ENCODE measurements at places on chromosomes 4 and X. TPM values are rescaled to one million over a fixed set of nuclear protein-coding genes. Genes with fewer than 3 reads are reported as not detected.

GRCh38 chr4:172042714-172043114 lies 229.5 kb downstream of the GALNTL6 start:
- no peak for DNase-seq

The GAGE12H gene
- not detected for total RNA-seq

The DUSP21 gene
- not detected for total RNA-seq

The PPBP gene
- total RNA-seq: not detected

The TRPC3 gene
- not detected for total RNA-seq

GRCh38 chr4:129532573-129532972 lies 436.6 kb downstream of the C4orf33 start:
- DNase-seq: peak; percentile 46

The ING2 gene
- 4.3 TPM for total RNA-seq

DNA sequence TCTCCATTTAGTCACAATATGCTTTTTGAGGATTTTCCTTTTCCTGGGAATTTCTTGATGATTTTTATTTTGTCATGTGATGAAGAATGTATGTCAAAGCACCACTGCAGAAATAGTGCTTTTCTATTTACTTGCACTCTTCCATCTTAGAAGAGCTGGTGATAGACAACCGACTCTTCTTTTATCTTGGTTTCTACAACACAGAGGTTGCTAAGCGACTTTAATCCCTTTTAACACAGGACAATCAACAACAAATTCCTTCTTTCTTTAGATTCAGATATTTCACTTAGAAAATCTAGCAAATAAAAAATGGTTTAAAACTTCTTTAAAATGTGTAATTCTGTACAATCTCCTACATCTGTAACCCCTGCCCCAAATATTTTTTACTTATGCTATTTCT lies 34.6 kb downstream of the TET2 start:
- DNase-seq: no peak

The NLRP2B gene
- total RNA-seq: 0.14 TPM

- peak; percentile 74 for DNase-seq
These were observed 746 bp downstream of the PPAT start for GRCh38 chr4:56434599-56435139.

The ARL13A gene
- total RNA-seq: not detected

The MTNR1A gene
- total RNA-seq: not detected

DNA sequence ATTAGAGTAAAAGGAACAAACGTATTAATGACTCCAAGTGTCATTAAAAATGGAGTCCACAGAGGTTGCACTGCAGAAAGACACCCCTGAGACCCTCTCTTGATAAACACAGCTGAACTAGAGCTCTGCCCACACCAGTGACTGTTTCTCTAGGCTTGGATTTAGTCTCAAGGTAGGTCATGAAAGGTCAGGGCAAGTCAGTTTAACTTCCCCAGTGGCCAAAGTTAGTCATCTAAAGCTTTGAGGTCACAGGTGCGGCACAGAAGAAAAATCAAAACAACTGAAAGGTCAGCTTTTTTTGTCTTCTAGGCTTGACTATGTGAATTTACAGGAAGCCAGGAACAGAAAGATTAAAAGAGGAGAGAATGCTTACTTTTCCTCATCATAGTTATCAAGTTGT lies 749.6 kb downstream of the RAB28 start:
- no peak for DNase-seq

DNA sequence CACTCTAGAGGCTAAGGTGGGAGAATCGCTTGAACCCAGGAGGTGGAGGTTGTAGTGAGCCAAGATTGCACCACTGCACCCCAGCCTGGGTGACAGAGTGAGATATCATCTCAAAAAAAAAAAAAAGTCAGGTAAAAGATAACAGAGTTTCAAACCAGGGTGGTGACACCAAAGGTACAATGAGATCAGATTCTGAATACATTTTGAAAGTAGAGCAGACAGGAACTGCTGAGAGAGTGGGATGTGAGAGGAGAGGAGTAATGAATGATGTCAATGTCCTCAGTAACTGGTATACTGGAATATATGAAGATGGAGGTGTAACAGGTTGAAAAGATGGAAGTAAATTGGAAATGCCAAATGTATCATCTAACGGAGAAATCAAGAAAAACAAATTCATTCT lies 135.6 kb downstream of the CAMK2D start:
- no peak for DNase-seq

DNA sequence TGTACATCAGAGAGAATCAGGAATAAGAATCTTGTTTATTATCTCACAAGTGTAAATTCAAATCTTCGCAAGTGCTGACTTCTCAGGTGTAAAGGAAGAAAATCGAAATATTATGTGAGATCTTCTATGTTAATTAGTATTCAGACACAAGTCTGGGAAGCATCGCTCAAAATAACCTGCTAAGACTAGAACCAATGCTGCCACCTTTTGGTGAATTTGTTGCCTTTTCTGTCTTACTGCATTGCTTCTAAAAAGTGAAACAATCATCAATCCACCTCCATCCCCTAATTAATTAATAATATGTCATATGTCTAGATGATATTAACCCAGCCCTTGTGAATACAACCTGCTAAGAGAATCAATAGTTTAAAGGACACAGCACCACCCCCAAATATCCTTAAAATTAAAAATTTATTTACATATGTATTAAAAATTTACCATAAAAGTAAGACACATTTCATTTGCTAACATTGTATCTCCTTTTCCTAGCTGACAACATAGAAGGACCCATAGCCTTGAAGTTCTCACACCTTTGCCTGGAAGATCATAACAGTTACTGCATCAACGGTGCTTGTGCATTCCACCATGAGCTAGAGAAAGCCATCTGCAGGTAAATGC lies 3.5 kb downstream of the EPGN start:
- DNase-seq: peak; percentile 85

DNA sequence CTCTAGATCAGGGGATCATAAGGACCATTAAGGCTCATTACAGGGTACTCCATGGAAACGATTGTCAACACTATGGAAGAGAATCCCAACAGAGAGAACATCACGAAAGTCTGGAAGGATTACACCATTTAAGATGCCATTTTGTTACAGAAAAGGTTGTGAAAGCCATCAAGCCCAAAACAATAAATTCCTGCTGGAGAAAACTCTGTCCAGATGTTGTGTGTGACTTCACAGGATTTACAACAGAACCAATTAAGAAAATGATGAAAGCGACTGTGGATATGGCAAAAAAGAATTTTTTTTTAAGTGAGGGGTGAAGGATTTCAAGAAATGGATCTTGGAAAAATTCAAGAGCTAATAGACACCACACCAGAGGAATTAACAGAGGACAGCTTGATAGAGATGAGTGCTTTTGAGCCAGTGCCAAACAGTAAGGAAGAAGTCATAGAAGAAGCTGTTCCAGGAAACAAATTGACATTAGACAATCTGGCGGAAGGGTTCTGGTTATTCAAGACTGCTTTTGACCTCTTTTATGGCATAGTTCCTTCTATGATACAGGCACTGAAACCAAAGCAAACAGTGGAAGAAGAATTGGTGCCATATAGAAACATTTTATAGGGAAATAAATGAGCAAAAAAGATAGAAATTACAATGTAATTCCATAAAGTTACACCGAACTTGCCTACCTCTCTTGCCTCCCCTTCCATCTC lies 17.3 kb upstream of the LSM6 start:
- no peak for DNase-seq

The GABRE gene
- 8.4 TPM for total RNA-seq

The RS1 gene
- total RNA-seq: not detected

GRCh38 chrX:153731117-153731844 lies 6.6 kb downstream of the ABCD1 start:
- DNase-seq: no peak

The PRDM8 gene
- total RNA-seq: 1.2 TPM

GRCh38 chr4:164753873-164754488 lies at the start of gene SMIM31:
TSS of gene SMIM31 (plus strand) at chr4:164754131. CDS start at chr4:164770444, 16,313 bp downstream.
- no peak for DNase-seq

DNA sequence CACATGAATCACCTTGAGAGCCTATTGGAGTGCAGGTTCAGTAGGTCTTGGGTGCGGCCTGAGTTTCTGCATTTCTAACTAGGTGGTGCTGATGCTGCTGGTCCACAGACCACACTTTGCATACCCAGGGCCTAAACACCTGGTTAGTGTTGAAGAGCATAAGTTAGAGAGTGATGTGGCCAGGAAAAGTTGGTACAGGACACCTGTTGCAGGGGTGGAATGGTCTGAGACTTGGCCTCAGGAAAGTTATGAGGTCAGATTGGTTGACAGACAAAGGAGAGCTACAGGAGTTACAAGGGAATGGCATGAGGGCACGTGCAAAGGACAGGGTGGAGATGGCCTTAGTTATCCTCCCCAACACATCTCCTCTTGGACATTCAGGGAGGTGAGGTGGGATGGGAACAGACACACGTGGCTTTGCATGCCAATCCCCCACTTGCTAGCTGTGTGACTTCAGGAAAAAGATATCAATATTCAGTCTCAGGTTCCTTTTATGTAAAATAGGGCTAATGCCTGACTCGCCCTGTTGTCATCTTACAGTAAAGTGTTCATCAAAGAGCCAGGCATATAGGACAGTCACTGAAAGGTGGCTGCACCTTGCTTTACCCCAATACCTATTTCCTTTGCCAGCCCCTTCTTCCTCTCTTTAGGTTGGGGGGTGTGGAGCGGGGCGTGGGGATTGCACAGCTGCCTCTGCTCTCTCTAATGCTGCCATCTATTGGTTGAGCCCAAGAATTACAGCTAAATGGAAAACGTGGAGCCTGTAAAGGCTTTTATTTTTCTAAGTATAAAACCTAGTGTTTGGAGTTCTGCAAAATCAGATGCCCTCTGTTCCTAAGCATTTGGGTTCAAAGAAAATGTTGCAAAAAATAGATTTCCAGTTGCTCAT lies 47.5 kb downstream of the ATG4A start:
- peak; percentile 51 for DNase-seq

GRCh38 chr4:73221734-73222133 lies 36.9 kb downstream of the ANKRD17 start:
- peak; percentile 15 for DNase-seq

The RBPJ gene
- total RNA-seq: 77.2 TPM

DNA sequence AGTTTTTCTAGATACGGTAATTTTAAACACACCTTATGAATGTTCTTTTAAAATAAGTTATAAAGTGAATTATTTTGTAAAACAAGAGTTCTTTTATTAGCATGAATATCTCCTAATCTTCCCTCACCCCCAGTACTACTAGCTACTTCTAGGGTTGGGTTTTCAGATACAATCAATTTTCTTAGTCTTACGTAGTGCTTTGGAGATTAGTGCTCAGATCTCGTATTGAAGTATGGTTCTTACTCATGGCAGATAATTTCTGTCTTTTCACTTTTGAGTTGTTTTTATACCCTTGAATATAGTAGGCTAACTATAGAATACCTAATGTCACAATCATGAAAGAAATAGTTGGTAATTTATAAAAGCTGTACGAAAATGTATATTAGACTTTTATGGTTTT lies 43.2 kb downstream of the CDKL5 start:
- DNase-seq: no peak

DNA sequence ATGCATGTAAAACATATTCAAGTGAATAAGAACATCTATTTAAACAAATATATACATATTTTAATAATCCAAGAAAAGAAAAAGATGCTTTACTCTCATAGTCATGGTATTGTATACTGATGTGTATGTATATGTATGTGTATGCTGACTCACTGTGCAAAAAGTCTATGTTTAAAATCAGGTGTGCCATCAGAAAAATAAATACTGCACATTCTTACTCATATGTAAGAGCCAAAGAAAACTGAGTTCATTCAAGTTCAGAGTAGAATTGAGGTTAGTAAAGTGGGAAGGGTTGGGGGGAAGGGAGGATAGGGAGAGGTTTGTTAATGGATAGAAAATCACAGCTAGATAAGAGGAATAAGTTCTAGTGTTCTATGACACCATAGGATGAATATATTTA lies 403.9 kb upstream of the SMIM31 start:
- DNase-seq: no peak

DNA sequence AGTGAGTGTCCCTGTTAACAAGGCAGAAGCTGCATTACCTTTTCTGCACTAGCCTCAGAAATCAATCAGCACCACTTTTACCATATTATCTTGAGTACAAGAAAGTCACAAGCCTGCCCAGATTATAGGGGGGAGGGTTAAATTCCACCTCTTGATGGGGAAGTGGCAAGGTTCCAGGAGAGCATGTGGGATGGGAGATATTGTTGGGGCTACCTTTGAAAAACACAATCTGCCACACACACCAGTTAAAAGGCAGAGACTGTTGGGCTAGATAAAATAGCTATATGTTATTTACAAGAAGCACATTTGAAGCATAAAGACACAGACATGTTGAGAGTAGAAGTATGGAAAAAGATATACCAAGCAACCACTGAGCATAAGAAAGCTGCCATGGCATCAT lies 6.6 kb upstream of the AVPR2 start:
- DNase-seq: no peak

DNA sequence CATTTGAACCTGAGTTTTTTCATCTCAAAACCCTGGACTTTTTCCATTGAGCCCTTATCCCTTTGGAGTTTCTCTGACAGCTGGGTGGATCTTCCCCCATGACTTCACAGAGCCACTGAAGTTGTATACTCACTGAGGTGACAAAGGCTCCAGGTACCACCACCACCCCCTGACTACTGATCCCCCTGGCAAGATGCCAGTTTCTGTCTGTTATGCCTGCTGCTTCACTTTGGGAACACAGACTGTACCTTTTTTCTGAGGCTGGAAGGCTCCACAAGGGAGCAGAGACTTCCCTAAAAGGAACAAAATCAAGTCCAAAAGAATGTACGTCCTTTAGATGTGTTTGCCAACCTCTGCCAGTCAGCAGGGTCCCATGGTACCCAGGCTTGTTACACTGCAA lies 160.3 kb upstream of the JADE1 start:
- DNase-seq: no peak

DNA sequence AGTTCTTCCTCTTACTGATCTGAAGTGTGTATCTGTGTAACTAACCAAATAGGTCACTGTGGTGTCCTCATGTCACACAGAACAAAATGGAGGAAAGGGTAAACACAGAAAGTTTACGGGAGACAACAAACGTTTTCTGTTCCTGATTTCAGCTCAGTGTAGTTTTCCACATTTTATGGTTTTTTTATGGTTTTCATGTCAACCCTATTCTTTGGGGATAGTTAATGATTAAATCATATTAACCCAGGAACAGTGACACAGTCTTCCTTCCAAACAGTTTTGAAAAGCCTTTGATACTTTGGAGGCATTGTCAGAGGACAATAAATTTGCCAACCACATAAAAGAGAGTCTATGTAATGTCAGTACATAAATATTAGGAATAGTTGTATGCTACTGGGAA lies 4.2 kb downstream of the LNX1 start:
- no peak for DNase-seq

- no peak for DNase-seq
These were observed 19.7 kb downstream of the LRCH2 start for GRCh38 chrX:115214151-115214550.

DNA sequence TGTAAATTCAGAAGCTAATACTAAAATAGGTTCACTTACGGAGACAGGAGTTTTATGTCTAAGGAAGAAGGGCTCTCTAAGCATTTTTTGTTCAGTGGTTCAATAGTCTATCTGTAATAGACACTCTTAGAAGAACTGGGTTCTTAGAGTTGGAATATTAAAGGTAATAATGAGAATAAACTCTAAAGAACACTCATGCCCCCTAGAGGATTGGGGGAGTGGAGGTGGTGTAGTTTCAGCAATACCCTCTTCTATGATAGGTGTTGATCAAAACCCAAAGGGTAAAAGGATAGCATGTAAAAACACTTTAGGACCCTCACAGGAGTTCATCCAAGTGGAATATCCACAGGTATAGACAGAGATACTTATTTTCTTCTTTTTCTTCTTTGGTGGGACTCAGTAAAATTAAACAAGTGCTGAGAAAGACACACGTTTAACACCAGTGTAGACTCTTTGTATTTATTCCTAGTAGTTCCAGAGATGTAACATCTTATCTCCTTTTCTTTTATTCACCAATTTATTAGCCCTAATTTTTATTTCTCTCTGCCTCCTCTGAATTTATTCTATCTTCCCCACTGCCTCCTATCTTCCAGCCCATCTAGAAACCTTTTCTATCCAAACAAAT lies 25.7 kb upstream of the MND1 start:
- DNase-seq: peak; percentile 75
